Psoas muscle (tissue), 8 donors: ENCODE measurements at places on chromosomes 2 and 18.

DNA sequence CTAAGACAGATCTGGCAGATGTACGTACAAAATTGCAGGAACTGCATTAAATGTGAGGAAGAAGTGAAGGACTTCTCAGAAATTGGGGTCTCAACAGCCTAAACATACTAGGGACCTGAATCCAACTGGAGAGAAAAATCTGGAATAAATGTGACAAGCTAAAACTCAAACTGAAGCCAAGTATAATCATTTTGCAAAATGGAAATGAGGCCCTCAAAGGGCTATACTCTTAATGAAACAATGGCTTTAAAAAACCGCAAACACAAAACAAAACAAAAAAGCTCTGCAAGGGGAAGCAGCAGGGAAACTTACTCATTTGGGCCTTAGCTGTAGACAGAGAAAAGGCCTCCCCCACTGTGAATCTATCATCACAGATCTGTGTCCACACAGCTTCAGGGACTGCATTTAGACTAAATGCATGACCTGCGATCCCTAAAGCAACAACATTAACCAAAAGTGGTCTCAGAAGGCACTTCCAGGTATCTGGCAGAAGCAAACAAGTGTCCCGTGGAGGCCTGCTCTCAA lies 63.2 kb downstream of the CCBE1 start:
- H3K27me3 ChIP-seq = peaks cover 3% of the 10 kb centered on the region
- no peaks in the 10 kb centered on the region for H3K4me1 ChIP-seq
- no peak for DNase-seq
- H3K4me3 ChIP-seq = no peak overlapping the region

DNA sequence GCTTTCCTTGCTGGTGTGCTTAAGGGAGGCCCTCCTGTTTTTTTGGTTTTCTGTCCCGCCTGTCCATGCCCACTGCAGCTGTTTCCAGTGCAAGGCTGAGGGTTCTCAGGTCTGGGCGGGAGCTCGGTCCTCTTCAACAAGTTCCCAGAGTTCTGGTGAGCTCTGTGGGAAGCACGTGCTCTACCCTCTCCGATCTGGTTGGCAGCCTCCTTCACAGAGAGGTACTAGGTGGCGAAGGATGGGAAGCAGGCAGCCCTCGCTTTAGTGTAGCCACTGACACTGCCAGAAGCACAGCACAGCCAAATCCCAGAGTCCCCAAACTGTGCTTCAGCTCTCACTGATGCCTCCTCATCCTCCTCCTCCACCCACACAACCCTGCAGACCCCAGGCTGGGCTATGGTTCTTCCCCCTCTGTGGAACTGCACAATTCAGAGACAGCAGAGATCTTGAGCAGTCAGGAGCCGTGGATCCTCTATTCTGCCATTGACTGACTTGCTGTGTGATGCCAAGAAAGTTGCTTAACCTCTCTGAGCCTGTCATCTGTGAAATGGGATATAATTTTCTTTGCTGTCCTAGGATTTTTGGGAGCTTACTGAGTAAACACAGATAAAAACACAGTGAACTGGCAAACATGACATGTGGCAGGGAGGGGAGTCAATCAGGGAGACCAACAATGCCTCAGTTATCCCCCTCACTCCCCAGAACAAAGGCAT lies 157.3 kb downstream of the MSH2 start:
- no peak overlapping the region for H3K27ac ChIP-seq
- no peaks in the 10 kb centered on the region for H3K36me3 ChIP-seq
- no peak for DNase-seq
- H3K4me3 ChIP-seq = no peak overlapping the region
- no peaks in the 10 kb centered on the region for H3K4me1 ChIP-seq

- H3K36me3 ChIP-seq = no peaks in the 10 kb centered on the region
- no peak overlapping the region for H3K27ac ChIP-seq
- no peak for DNase-seq
- no peak overlapping the region for H3K4me3 ChIP-seq
- H3K27me3 ChIP-seq = no peaks in the 10 kb centered on the region
Observed at GRCh38 chr2:227834423-227834822, 20.8 kb downstream of the CCL20 start.

DNA sequence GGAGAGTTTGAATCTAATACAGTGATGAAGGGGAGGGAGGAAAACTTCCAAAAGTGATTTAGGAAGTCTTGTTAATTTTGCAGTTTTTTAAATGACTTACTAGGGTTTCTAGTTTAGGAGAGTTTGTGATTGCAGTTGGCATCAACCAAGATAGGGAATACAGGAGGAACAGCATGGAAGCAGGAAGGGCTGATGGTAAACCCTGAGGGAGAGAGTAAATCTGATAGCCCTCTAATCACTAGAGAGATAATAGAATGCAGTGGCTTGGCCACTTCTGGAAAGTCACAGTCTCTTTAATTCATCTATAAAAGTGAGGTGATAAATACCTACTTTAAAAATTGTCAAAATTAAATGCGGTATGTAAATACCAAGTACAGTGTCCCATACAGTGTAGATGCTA lies 5.6 kb downstream of the YPEL5 start:
- peaks cover 5% of the 10 kb centered on the region for H3K36me3 ChIP-seq
- no peak for DNase-seq
- no peaks in the 10 kb centered on the region for H3K27me3 ChIP-seq
- H3K4me3 ChIP-seq = no peak overlapping the region
- H3K27ac ChIP-seq = no peak overlapping the region

DNA sequence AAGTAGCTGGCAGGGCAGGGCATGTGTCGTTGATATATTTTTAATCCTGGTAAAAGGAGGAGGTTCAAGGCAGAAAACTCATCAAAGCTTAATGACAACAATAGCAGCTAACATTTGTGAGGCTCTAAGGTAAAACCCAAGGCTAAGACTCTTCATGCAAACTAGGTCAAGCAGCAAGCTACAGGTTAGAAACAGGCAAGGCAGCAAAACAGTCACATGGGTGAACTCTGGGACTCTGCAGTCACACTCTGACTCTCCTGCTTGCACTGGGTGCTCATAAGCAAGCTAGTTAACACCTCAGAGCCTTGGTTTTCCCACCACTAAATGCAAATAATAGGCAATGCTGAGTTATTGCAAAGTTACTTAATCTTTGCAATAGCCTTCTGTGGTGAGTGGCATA lies 7.9 kb downstream of the IL1RN start:
- H3K4me1 ChIP-seq = no peaks in the 10 kb centered on the region
- DNase-seq = no peak
- H3K4me3 ChIP-seq = no peak overlapping the region
- no peaks in the 10 kb centered on the region for H3K36me3 ChIP-seq

- H3K27me3 ChIP-seq = no peaks in the 10 kb centered on the region
- H3K36me3 ChIP-seq = no peaks in the 10 kb centered on the region
- H3K4me1 ChIP-seq = no peaks in the 10 kb centered on the region
- no peak overlapping the region for H3K27ac ChIP-seq
Observed at GRCh38 chr18:13394801-13395200, 176.2 kb downstream of the LDLRAD4 start.

GRCh38 chr2:10136101-10136934 lies 13.8 kb downstream of the RRM2 start:
- H3K4me3 ChIP-seq = no peak overlapping the region
- H3K36me3 ChIP-seq = no peaks in the 10 kb centered on the region
- DNase-seq = no peak
- H3K27me3 ChIP-seq = no peaks in the 10 kb centered on the region

- no peak for DNase-seq
- H3K27me3 ChIP-seq = no peaks in the 10 kb centered on the region
- H3K27ac ChIP-seq = no peak overlapping the region
- H3K4me1 ChIP-seq = peaks cover 8% of the 10 kb centered on the region
- H3K36me3 ChIP-seq = no peaks in the 10 kb centered on the region
- no peak overlapping the region for H3K4me3 ChIP-seq
Observed at GRCh38 chr2:191018643-191019119, 4.7 kb upstream of the STAT1 start.

GRCh38 chr2:113230531-113230930 lies 48.2 kb downstream of the PAX8 start:
- H3K27me3 ChIP-seq = no peaks in the 10 kb centered on the region
- no peak overlapping the region for H3K27ac ChIP-seq
- DNase-seq = no peak
- H3K4me3 ChIP-seq = no peak overlapping the region

DNA sequence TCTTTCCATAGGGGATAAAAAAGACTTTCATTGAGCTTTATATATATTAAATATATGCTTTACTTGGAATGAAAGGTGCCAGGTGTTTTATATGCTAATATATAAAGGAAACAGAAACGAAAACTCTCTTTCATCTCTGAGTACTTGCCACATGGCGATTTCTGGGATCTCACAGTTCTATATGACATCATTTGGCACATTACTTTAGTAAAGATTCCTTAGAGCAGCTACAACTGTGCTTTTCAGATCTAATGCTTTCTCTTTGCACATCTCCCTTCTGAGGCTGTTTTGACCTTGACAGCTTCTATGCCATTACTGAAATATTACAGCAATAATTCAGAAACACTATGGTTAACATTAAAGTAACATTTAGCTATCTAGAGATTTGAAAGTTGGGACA lies 1082.9 kb upstream of the CDH2 start:
- H3K27me3 ChIP-seq = no peaks in the 10 kb centered on the region
- no peaks in the 10 kb centered on the region for H3K36me3 ChIP-seq
- H3K4me1 ChIP-seq = no peaks in the 10 kb centered on the region
- no peak overlapping the region for H3K4me3 ChIP-seq
- H3K27ac ChIP-seq = no peak overlapping the region

DNA sequence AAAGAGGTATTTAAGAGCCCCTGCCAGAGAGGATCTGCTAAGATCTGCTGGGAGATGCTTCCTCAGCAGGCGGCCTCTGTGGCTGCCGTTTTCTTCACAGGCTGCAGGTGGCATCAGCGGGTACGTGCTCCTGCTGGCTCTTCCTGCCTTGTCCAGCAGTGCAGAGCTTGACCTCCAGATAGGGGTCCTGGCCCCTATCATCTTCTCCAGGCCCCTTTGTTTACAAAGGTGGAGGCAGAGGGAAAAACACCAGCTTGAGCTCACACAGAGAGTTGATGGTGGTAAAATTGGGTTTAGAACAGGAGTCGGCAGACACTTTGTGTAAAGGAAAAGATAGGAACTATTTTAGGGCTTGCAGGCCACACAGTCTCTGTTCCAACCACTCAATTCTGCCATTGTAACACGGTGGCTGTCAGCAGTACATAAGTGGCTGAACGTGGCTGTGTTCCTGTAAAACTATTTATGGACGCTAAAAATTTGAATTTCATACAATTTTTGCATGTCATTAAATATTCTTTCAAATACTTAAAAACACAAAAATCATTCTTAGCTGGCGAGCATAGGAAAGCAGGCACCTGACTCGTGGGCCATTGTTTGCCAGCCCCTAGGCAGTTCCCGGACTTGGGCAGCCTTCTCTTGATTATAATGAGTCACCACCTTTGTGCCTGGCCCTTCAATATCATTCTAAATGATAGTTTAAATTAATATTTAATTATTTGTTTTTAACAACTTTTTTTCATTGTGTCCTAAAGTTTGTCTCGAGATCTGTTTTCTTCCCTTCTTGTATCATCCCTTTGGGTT lies 98.2 kb upstream of the B3GNT7 start:
- H3K27ac ChIP-seq = no peak overlapping the region
- H3K27me3 ChIP-seq = no peaks in the 10 kb centered on the region
- no peak overlapping the region for H3K4me3 ChIP-seq

DNA sequence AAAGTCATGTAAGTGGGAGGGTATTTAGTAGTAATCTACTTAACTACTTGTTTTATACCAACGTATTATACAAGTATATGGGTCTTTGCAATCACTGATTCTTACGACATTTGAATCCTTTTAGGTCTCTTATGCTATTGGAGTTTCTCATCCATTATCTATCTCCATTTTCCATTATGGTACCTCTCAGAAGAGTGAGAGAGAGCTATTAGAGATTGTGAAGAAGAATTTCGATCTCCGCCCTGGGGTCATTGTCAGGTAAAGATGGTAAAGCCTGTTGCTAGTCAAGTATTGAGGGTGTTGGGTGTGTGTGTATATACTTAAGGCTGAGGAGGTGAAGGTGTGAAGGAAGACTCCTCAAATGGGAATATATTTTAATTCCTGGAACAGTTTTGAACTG lies 3.8 kb downstream of the MAT2A start:
- H3K4me1 ChIP-seq = peaks cover 48% of the 10 kb centered on the region
- H3K27ac ChIP-seq = peak overlapping the region; percentile 84
- H3K36me3 ChIP-seq = peaks cover 73% of the 10 kb centered on the region
- no peak for DNase-seq
- no peaks in the 10 kb centered on the region for H3K27me3 ChIP-seq
- H3K4me3 ChIP-seq = peak overlapping the region; percentile 89

GRCh38 chr2:158783923-158784322 lies 11.2 kb upstream of the DAPL1 start:
- H3K27ac ChIP-seq = no peak overlapping the region
- H3K4me3 ChIP-seq = no peak overlapping the region
- H3K27me3 ChIP-seq = no peaks in the 10 kb centered on the region
- no peaks in the 10 kb centered on the region for H3K36me3 ChIP-seq

GRCh38 chr2:7801212-7801611 lies 880.6 kb upstream of the ID2 start:
- DNase-seq = no peak
- H3K27me3 ChIP-seq = no peaks in the 10 kb centered on the region
- H3K4me3 ChIP-seq = no peak overlapping the region
- no peaks in the 10 kb centered on the region for H3K4me1 ChIP-seq

- H3K27me3 ChIP-seq = no peaks in the 10 kb centered on the region
- no peak overlapping the region for H3K27ac ChIP-seq
- H3K4me1 ChIP-seq = peaks cover 28% of the 10 kb centered on the region
- H3K36me3 ChIP-seq = no peaks in the 10 kb centered on the region
- H3K4me3 ChIP-seq = no peak overlapping the region
Observed at GRCh38 chr2:86307431-86307830, 30.0 kb downstream of the REEP1 start.

DNA sequence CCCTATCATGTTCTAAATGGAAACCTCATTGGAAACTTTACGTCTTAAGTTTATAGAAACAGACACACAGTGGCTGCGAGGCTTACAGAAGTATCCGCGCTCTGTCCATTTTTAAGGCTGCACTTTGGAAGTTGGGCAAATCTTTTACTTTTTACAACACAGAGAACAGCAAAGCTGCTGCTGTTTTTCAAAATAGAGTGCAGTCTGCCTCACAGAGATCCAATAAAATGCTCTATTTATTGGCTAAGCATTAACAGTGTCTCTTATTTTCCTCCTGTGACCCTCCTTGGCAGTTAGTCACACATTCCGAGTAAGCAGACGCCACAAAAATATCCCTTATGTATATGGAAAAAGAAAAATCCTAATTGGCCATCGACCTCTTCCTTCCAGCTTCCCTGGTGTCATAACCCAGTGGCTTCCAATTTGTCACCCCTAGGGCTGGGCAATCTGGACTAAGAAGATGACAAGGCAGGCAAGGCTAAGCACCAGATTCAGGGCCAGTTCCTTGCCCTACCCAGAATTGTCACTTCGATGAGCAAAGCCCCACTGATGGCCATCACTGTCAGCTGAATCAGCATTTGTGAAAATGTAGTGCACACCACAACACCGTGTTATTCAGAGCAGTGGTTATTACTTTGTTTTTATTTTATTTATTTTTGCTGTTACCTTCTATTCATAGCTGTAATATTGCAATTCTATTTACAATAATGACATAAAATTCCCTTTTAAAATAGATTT lies 47.7 kb upstream of the MEIS1 start:
- no peak overlapping the region for H3K27ac ChIP-seq
- no peak overlapping the region for H3K4me3 ChIP-seq
- no peak for DNase-seq
- no peaks in the 10 kb centered on the region for H3K36me3 ChIP-seq
- H3K4me1 ChIP-seq = no peaks in the 10 kb centered on the region

- no peaks in the 10 kb centered on the region for H3K27me3 ChIP-seq
- H3K27ac ChIP-seq = no peak overlapping the region
- no peaks in the 10 kb centered on the region for H3K36me3 ChIP-seq
- no peak overlapping the region for H3K4me3 ChIP-seq
Observed at GRCh38 chr2:119823734-119824334, 64.1 kb downstream of the PTPN4 start.

GRCh38 chr2:214895469-214895868 lies 86.0 kb upstream of the BARD1 start:
- DNase-seq = no peak
- H3K4me3 ChIP-seq = no peak overlapping the region
- H3K27ac ChIP-seq = no peak overlapping the region
- H3K36me3 ChIP-seq = no peaks in the 10 kb centered on the region
- H3K4me1 ChIP-seq = no peaks in the 10 kb centered on the region
